Right renal cortex interstitium (tissue), 3 donors: ENCODE measurements at places on chromosomes 1 and 21. TPM values are rescaled to one million over a fixed set of nuclear protein-coding genes. Genes with fewer than 3 reads are reported as not detected.

SHISAL2A gene
- 1.9 TPM for polyA plus RNA-seq

CFAP126 gene
- polyA plus RNA-seq: 15.8 TPM

GRCh38 chr1:244068567-244068966 lies 17.5 kb downstream of the ZBTB18 start:
- no peak for DNase-seq

AGO3 gene
- 10.8 TPM for polyA plus RNA-seq

UMODL1 gene
- polyA plus RNA-seq: 0.04 TPM

GRCh38 chr1:18440385-18441226 lies 40.1 kb upstream of the KLHDC7A start:
- DNase-seq: no peak

NUDT4B gene
- 0.57 TPM for polyA plus RNA-seq

DNA sequence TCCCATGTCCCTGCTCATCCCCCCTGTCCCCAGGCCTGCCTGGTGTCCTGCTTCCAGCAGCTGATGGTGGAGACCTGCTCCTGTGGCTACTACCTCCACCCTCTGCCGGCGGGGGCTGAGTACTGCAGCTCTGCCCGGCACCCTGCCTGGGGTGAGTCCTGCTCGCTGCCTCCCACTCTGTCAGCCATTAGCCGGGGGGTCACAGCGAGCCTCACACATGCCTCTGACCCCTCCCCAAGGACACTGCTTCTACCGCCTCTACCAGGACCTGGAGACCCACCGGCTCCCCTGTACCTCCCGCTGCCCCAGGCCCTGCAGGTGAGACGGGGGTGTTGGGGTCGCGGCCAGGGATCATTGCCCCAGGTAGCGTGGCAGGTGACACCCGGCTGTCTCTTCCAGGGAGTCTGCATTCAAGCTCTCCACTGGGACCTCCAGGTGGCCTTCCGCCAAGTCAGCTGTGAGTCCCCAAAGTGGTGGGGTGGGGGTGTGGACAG lies 10.0 kb downstream of the SCNN1D start:
- no peak for DNase-seq

- no peak for DNase-seq
Observed at GRCh38 chr1:103461161-103462105, 64.1 kb upstream of the RNPC3 start.

DNA sequence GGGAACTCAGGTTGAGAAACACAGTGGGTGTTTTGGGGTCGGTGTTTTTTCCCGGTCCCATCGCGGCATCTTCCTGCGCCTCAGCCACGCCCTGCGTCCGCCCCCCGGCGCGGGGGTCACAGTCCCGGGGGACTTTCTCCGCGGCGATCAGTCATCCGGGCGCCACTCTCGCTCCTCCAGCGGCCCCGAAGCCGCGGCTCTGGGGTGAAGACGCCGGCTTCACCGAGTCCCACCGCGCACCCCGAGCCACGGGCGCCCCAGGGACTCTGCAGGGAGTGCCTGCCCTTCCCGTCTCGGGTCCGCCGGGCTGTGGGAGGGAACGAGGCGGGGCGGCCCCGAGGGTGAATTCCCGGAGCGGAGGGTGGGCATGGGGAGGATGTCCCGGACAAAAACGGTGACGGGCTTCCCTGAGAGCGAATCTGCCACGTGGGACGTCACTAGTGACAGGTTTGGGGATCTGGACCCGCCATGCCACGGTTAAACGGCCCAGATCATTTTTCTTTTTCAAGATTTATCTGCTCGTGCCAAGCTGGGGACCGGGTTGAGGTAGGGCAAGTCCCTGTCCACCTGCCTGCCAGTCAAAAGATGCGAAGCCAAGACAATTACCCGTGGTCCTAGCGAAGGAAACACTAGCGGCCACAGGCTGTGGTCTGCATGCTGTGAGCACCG lies 717 bp upstream of the BATF3 start:
- DNase-seq: no peak

CELF3 gene
- 0.42 TPM for polyA plus RNA-seq

HES2 gene
- polyA plus RNA-seq: 0.42 TPM

- no peak for DNase-seq
Observed at GRCh38 chr1:214303141-214303930, 22.4 kb downstream of the SMYD2 start.

DYNLT5 gene
- polyA plus RNA-seq: 1.9 TPM

DNA sequence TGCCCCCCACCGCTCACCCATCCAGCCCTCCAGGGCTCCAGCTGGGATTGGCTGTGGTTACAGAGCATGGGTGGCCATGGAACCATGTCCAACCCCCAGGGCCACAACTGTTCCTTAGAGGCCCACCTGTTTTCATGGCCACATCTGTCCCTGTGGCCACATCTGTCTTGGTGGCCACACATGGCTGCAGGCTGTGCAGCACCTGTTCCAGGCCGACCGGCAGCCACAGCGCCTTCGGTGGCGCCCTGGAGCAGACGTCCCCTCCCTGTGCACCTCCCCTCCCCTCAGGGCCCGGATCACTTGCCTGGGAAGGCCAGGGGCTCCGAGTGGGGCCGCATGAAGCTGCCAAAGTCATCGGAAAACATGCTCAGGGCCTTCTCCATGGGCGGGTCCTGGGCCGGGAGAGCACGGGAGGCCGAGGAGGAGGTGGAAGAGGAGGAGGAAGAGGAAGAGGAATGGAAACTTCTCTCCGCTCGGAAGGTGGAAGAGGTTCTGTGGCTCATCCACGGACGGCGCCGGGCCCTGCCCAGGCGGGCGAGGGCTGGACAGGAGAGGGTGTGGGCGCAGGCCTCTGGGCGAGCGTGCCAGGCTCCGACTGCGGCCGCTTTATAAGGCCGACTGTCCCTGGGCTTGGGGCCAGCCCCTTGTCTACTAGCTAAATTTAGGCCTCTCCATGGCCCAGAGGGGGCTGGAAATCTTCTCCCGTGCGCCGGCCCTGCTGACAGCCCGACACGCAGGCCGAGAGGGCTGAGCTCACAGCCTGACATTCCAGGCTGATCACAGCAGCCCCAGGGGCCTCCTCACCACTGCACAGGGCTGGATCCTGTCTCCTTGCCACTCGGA lies at the start of gene HSPB7:
Gene HSPB7, minus strand, starts transcription at position 583 of the 843 bp plus-strand sequence. Its CDS starts 80 bp downstream, at position 503.
- DNase-seq: peak; percentile 32

GRCh38 chr1:10738061-10739058 lies 58.1 kb downstream of the CASZ1 start:
- DNase-seq: no peak

PLA2G2F gene
- polyA plus RNA-seq: not detected

CGN gene
- 34.9 TPM for polyA plus RNA-seq

TEX38 gene
- polyA plus RNA-seq: 0.28 TPM

DNA sequence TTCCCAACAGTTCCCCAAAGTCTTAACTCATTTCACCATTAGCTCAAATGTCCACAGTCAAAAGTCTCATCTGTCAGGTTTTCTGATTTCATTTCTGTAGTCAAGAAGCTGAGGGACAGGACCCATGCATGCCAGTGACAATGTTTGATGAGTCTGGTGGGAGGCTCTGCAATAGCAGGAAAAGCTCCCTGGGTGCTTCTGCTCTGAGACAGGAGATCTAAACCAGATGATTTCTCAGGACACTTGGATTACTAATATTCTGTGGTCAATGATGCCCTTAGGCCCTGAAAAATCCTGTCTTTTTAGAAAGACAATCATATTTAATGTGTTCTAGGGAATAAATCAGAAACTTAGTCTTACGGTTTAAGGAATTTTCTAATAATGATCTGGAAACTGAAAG lies 56.4 kb downstream of the PCBP3 start:
- no peak for DNase-seq

DNA sequence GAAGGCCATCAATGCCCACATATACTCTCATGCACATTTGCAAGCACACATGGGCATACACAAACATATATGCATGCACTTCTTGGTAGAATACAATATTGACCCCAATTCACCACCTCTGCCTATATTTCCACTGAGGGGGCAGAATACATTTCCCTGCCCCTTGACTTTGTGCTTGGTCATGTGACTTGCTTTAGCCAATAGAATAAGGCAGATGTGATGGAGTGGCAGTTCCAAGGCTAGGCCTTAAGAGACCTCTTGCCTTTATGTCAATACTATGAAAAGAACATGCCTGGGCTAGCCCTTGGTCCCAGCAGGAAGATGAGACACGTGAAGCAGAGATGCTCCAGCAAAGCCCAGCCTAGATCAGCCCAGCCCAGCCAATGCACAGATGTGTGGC lies 66.0 kb upstream of the GRIK3 start:
- DNase-seq: no peak

DNA sequence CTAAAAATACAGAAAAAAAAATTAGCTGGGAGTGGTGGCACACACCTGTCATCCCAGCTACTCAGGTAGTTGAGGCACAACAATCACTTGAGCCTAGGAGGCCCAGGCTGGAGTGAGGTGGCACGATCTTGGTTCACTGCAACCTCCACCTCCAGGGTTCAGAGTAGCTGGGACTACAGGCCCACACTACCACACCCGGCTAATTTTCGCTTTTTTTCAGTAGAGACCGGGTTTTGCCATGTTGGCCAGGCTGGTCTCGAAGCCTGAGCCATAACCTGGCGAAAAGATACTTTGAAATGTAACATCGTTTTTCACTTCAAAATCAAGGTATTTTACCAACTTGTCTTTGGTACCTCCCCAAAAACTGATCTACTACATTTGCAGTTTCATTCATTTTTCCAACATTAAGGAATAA lies 6.1 kb downstream of the GAS5 start:
- DNase-seq: no peak

DNA sequence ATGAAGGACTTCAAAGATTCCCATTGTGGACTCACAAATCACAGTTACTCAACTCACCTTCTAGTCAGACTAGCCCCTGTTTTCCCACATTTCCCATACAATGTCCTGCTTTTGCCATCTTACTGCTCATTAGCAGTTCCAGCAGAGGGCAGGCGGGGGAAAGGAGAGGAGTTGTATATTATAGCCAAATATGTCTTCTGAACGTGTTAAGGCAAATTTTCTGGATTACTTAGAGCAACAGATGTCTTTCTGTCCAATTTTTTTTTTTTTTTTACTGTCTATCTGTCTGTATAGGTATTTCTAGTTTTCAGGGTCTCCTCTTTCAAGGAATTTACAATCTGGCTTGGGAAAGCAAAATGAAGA lies 29.9 kb upstream of the DDAH1 start:
- no peak for DNase-seq

DNA sequence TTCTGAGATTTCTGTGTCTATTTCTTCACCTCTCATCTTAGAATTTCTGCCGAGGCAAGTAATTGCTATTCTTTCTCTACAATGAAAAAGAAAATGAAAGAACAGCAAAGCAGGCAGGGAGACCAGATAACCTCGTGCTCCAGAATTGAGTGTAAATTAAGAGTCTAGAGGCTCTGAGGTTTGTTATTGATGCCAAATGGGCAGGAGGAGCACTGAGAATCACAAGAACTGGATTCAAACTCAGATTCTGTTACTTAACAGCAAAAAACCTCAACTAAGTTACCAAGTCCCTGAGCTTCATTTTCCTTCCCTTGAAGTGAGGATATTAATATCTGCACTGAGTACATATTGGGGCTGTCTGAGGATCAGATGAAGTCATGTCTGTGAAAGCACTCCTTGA lies 5.5 kb upstream of the DDR2 start:
- DNase-seq: no peak

GRCh38 chr1:220409771-220410595 lies 118.0 kb upstream of the MARK1 start:
- DNase-seq: no peak

BMP8B gene
- 2.3 TPM for polyA plus RNA-seq

DNA sequence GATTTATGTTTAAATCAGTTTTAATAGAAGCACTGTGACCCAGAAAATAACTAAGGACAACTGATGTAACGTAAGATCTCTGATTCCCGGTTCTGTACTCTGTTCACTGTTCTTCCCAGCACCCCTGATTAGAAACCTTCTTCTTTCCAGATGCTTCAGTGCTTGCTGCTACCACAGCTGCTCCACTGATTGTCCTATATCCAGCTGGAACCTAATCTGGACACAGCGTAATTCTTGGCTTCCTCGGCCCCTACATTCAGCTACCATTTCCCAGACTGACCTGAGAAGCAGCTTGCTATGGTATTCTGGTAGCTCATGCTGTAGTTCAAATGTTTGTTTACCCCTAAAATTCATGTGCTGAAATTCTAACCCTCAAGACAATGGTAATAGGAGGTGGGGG lies 302.7 kb downstream of the GRIK1 start:
- no peak for DNase-seq

MX2 gene
- 0.87 TPM for polyA plus RNA-seq

DNA sequence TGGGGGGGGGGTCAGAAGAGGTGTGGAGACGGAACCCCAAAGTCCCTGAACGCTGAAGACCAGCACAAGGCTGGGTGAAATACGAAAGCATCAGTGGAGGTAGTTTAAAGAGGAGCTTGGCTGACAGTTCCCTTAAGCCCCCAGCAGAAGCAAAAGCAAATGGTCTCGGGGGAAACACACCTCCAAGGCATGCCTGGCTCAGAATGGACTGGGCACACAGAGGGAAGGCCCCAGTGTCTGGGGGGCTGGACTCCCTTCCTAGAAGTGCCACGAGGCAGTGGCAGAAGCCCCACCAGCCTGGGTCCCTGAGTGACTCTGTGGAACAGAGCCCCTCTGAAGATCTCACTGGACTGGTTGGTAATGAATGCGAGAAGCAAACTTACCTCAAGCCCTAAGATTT lies 43.9 kb downstream of the UBE2G2 start:
- DNase-seq: no peak

NEGR1 gene
- 2.9 TPM for polyA plus RNA-seq

DNA sequence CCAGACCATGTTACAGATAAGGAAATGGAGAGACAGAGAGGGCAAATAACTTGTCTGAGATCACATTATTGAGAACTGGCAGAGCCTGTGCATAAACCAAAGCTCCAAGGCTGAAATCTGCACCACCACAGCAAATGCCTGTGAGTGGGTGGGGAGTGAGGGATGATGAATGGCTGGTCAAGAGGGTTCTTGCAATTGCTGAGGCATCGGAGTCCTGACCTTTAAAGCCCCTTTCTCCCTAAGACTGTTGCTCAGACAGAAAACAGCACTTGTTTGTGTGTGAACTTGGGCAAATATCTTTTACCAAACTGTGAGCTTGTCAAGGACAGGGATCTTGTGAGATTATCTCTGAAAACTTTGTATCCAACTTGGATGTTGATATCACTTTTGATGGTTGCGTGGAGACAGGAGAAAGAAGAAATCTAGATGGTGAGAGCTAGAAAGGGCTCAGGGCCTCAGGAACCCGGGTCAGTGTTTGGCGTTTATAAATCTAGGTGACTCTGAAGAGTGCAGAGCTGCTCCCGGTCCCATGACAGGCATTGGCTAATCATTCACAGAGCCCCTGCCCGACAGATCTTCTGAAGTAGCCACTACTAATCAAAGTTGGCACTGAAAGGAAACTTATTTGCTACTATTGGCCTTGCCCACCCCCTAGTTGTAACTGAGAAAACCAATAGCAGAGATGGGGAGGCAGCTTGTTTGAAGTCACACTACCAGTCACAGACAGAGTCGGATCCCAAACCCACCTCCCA lies 122.3 kb downstream of the FOXD2 start:
- no peak for DNase-seq
